ENCODE measurements at places on chromosomes 11 and 22. TPM values are rescaled to one million over a fixed set of nuclear protein-coding genes. Genes with fewer than 3 reads are reported as not detected.

Gene UBQLNL
- 0.09 TPM for total RNA-seq

Gene CENPM
- total RNA-seq = 47.3 TPM

Gene TRIM29
- total RNA-seq = not detected

Gene ROBO4
- total RNA-seq = 0.07 TPM
